Inflammatory macrophage (primary cell): ENCODE measurements at places on chromosomes 1 and 21.

- no peak for DNase-seq
Observed at GRCh38 chr1:211586538-211586937, 7.6 kb upstream of the SLC30A1 start.

- DNase-seq, result no peak
Observed at GRCh38 chr1:3940081-3940753, 40.1 kb upstream of the C1orf174 start.

- DNase-seq, result no peak
Observed at GRCh38 chr1:229381234-229381633, 38.4 kb upstream of the CCSAP start.

- DNase-seq, result no peak
Observed at GRCh38 chr1:43610339-43610738, 39.6 kb upstream of the KDM4A start.
